ENCODE measurements at places on chromosomes 5 and 9. TPM values are rescaled to one million over a fixed set of nuclear protein-coding genes. Genes with fewer than 3 reads are reported as not detected.

PSIP1 gene
- 181 TPM for total RNA-seq

CCIN gene
- total RNA-seq, result not detected

PRLR gene
- 0.88 TPM for total RNA-seq

PTGER4 gene
- total RNA-seq, result 1.9 TPM

ANKRD18A gene
- total RNA-seq, result not detected

Data from GM12878 (cell line).